ENCODE measurements at places on chromosomes 1 and 21.

DNA sequence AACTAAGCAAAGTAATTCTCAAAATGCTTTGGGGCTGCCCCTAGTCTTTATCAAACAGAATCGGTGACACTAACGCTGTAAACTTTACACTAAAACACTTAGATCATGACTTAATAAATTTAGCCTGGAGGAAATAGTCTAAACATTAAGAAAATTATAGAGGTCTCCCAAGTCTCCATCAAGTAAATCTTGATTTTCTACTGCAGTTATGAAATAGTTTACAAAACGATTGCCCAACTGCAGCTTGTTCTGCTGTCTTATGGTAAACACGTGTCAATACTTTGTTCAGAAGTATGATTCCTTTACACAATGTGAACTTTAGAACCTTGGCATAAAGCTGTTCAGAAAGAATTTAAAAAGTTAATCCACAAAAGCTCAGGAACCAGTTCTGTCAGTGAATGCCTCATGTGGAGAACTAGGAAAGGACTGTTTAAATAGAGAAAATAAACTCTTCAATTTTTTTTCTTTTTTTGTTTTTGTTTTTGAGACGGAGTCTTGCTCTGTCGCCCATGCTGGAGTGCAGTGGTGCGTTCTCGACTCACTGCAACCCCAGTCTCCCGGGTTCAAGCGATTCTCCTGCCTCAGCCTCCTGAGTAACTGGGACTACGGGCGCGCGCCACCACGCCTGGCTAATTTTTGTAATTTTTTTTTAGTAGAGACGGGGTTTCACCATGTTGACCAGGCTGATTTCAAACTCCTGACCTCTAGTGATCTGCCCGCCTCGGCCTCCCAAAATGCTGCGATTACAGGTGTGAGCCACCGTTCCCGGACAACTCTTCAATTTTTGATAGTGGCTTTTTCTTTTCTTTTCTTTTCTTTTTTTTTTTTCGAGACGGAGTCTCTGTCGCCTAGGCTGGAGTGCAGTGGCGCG is 1.6 kb downstream of the DDI2 start:
- DNase-seq = no peak

DNA sequence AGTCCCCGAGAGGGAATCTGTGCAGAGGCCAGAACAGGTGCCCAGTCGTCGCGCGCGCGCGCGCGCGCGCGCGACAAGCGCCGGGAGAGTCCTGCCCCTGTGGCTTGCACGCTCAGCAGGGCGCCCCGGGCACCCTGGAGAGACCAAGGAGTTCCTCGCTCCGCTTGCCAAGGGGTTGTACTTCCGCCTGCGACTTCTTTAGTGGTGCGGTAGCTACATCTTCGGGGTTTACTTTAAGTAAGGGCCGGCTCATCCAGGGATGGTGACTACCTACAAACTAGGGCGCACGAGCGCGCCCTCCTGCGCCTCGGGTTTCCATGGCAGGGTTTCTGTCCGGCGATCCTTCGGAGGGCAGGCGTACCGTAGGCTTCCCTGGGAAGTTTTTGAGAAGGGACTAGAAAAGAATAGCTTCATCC is 1.4 kb downstream of the LHX4 start:
- DNase-seq = no peak

DNA sequence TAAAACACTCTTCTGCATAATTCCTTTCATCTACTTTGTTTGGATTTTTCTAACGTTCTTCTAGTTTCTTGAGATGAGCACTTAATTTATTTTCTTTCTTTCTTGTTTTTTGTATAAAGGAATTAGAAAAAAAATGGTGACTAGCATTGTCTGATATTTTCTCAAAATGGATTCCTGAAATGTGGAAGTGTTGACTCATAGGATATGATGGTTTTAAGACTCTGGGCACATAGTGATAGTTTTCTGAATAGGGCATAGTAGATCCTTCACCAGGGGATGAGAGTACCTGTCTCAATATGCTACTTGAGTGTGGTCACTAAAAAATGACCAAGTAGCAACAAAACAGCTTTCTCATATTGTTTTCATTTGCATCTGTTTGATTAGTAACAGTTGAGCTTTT is 100.9 kb downstream of the PEX14 start:
- DNase-seq = no peak

DNA sequence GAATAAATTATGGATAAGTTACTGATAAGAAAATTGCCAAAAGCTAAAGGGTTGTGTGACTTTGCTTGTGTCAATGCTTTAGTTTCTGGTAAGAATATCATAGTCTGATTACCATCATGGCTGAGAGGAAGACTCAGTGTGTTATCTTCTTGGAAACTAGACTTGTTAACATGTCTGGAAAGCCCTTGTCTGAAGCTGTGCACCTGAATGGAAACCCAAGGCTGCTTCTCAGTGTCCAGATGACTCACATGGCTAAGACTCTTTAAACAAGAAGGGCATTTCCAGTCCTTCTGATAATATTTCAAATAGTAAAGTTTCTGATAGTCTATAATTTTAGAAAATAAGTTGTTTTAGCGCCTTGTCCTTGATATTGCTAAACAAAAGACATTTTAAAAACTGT is 1092.7 kb downstream of the PLA2G4A start:
- DNase-seq = no peak
